GM13976 (cell line): ENCODE measurements at places on chromosomes 6 and 20.

- DNase-seq = no peak
Measured at GRCh38 chr6:136763255-136763654, 29.0 kb downstream of the MAP3K5 start.

GRCh38 chr6:109595998-109596397, 95.0 kb downstream of the AK9 start:
- peak; percentile 35 for DNase-seq

GRCh38 chr6:167306401-167306998, 15.4 kb downstream of the UNC93A start:
- no peak for DNase-seq

GRCh38 chr20:7912551-7912950, 27.7 kb downstream of the HAO1 start:
- DNase-seq = no peak

GRCh38 chr20:62675156-62675876, 33.0 kb downstream of the SLCO4A1 start:
- DNase-seq = no peak

DNA sequence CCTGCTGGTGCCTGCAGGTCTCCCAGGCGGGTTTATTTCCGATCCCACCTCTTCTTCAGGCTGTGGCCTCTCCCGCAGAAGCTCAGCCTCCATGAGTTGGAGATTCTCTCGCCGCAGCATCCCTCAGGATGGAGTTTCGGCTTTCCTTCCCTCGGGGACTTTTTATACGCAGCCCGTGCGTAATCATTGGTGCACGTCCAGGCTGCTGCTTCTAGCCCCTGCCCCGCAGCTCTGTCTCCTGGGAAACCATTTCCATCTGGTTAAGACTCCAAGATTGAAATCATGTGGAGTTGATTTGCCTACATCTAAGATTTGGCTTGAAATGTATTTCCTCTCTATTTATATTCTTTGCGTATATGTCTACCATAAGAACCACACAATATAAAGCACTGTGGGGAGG, 46.7 kb upstream of the CARMIL1 start:
- no peak for DNase-seq

DNA sequence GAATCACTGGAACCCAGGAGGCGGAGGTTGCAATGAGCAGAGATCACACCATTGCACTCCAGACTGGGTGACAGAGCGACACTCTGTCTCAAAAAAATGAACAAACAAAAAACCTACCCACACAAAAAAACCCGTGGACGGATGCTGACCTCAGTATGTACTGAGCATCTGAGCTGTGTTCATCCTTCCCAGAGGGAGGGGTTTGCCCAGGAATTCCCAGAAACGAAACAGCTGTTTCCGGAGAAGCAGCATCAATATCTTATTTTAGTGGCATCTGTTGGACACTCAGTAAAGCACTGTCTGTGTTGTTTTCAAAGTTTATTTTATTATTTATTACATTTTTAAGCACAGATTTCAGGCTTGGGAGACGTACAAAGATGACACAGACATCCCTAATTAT, 18.7 kb downstream of the NANP start:
- no peak for DNase-seq

GRCh38 chr6:16244869-16245451, 6.6 kb downstream of the GMPR start:
- no peak for DNase-seq

DNA sequence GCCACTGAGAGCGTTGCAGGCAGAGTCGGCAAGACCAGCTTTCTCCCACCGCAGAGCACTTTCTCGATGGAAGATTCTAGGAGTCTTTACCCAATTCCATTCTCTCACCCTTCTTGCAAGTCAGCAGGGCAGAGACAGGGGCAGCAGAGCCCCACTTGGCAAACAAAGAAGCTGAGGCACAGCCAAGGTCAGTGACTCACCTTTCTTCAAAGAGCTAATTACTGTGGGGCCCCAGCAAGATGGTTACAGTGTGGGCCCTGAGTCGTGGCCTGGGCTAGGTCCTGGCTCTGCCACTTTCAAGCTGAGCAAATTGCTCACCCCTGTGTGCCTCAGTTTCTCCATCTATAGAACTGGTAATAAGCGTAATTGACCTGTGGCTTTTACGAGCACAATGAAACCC, 277.0 kb downstream of the PREX1 start:
- no peak for DNase-seq

GRCh38 chr6:121764493-121764892, 329.0 kb downstream of the GJA1 start:
- no peak for DNase-seq

- DNase-seq = no peak
Measured at GRCh38 chr20:54102543-54102942, 32.1 kb upstream of the BCAS1 start.

DNA sequence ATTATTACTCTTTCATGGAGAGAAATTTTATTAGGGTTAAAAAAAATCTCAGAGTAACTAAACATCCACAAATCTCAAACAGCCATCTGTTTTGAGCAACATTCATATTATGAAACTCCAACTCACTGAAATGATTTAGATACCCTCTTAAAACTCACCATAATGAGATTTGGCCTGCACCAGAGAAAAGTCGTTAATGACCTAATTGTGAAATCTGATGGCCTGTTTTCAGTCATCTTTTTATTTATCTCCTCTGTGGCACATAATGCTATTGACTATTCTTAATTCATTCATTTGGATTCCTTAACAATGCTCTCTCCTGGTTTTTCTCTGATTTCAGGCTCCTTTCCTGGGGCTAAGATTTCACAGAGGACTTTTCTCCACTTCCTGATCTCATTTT, 192.7 kb downstream of the RNF144B start:
- DNase-seq = no peak

DNA sequence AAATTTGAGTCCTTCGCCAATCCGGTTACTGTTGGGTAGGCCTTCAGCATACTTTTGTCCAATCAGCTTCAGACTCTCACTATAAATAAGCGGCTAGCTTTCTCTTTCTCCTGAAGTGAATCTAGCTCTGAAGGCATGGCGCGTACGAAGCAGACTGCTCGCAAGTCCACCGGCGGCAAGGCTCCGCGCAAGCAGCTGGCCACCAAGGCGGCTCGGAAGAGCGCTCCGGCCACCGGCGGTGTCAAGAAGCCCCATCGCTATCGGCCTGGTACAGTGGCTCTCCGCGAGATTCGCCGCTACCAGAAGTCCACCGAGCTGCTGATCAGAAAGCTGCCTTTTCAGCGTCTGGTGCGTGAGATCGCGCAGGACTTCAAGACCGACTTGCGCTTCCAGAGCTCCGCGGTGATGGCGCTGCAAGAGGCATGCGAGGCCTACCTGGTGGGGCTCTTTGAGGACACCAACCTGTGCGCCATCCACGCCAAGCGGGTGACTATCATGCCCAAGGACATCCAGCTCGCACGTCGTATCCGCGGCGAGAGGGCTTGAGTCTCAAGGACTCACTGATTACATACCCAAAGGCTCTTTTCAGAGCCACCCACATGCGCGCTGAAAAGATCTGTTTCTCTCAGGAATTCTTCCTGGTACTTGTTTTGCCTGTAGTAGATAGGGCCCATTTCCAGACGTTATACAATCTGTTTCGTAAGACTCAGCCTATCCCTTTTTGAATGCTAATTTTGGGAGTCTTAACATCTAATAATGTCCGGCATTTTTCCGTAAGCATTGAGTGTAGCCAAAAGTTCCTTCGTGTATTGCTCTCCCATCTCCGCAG, 102.0 kb downstream of the OR2B2 start:
- DNase-seq = peak; percentile 84

- DNase-seq = no peak
Measured at GRCh38 chr6:44537306-44538049, 150.0 kb downstream of the CDC5L start.

DNA sequence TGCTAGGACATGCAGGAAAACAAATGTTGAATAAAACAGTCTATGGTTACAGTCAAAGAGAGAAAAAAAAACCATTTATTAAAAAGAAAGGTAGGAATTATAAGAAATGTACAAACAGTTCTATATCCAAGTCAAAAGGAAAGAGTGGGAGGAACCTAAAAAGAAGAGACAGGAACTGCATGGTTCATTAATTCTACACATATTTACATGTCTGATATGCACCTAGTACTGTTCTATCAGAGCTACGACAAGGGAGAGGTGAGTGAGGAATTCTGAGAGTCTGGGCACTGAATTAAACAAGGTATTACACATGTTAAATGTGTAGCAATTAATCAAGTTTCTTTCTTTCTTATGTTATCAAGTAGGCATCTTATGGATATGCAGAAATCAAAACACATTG, 41.9 kb downstream of the SYCP2 start:
- DNase-seq = no peak

- peak; percentile 19 for DNase-seq
Measured at GRCh38 chr20:54475334-54476168, at the start of gene DOK5. Gene DOK5 (plus strand): TSS chr20:54475593. CDS start chr20:54475947, 354 bp downstream.

GRCh38 chr20:62282877-62283503, 19.8 kb upstream of the ADRM1 start:
- DNase-seq = no peak

- no peak for DNase-seq
Measured at GRCh38 chr6:8084586-8084985, 17.8 kb downstream of the EEF1E1 start.

DNA sequence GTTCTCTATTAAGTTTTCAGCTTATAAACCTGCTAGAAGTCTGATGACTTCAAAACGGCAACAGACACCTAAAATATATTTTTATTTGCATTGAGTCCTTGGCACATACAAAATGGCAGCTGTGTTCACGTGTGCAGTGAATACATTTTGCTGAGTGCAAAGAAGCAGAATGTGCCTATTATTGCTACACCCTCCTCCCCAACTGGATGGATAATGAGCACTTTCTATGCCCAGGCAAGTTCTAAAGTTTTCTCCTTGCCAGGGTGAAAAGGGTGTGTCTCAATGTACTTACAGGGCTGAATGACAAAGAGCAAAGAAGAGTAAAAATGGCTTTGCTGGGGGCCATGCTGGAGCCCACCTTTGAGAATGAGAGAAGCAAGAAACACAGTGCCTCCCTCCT, 4.0 kb upstream of the FERMT1 start:
- no peak for DNase-seq

DNA sequence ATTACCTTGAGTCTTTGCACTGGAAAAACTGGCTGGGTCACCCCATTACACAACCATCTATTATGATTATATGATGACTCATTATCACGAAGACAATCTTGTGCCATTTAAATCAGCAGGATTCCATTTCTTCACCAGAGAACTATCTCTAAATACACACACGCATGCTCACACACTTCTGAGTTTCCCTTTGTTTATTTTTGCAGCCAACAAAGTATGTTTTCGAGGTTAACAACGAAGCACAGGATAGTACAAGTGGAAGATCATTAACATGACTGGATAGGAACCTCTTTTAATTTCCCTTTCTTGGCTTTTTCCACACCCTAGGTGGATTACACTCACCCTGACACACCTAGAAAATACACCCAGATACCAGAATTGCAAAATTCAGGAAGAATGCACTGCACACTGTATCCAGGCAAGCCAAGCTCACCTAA, 18.9 kb downstream of the PERP start:
- DNase-seq = no peak

DNA sequence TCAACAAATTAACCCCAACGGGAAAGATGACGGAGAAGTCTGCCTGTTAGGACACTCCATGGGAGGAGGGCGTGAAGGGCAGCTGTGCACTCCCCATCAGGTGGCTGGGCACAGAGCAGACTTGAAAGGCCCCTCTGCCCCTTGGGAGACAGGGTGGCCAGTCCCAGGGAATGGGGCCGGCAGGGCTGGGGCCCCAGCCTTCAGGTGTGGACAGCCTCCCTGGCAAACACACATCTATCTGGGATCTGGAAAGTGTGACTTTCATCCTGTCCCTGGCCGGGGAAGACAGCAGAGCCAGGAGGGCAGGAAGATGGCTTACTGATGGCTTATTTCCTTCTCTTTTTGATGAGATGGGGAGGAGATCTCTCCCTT, 4.5 kb upstream of the FRMD1 start:
- no peak for DNase-seq

DNA sequence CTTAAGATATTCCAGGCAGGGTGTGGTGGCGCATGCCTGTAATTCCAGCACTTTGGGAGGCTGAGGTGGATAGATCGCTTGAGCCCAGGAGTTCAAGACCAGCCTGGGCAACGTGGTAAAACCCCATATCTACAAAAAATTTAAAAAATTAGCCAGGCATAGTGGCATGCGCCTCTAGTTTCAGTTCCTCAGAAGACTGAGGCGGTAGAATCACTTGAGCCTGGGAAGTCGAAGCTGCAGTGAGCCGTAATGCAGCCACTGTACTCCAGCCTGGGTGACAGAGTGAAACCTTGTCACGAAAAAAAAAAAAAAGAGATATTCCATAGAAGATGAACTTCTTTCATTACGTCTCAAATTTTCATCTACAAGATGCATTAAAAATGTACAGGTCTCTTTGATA, 46.7 kb upstream of the ISM1 start:
- no peak for DNase-seq

GRCh38 chr6:116779573-116780164, 14.2 kb upstream of the FAM162B start:
- peak; percentile 48 for DNase-seq

DNA sequence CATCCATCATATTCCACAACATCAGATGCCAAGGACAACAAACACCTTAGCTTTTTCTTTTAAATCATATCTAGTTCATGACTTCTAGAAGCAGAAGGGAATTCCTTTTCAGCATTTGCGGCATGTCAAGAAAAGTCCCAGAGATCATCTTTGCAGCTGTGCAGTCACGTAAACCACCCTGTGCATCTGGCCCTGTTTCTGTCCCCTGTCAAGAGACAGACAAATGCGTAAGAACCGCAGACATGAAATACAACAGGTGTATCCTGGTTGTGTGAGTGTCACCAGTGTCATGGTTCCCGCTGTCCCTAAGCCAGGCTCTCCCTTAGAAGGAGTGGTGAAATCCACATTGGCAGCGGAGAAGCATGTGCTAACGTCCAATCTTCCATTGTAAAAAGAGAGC, 28.1 kb downstream of the LY86 start:
- peak; percentile 13 for DNase-seq

DNA sequence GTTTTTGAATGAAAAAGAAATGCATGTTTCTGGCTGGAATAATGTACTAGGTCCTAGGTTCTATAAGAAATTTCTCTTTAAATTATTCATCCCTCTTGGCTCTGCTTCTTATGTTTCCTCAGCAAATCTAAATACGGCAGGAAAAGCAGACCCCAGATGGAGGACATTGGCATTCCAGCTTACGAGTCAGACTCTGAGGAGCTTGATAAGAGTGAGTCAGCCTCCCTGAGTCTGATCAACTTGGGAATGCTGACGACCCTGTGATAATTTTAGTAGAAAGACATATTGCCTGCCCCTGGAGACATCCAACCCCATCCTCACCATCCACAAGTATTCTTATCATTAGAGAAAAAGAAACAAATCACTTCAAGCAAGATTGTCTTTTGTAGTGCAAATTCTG, 509.7 kb upstream of the MARCKS start:
- DNase-seq = no peak

DNA sequence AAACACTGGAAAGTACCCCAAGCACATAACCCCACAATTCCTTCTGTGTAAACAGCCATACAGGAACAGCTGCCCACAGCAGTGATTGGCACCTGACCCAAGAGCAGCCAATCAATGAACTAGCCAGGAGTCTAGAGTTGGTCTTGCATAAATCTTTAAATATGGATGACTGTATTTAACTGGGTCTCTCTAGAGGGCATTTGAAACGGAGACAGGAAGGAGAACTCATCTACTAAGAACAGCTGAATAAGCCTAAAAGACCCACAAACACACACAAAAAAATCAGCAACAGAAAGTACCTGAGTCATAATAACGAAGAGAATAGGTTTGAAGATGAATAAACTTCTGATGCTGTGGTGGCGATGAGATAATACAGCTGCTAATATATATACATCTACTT, 49.0 kb upstream of the ASF1A start:
- peak; percentile 37 for DNase-seq

GRCh38 chr6:88183471-88183870, 17.3 kb upstream of the CNR1 start:
- no peak for DNase-seq

GRCh38 chr6:111382476-111383294, 100.3 kb downstream of the REV3L start:
- DNase-seq = no peak
